Ovary (tissue), 10 donors: ENCODE measurements at places on chromosomes 7 and 10. TPM values are rescaled to one million over a fixed set of nuclear protein-coding genes. Genes with fewer than 3 reads are reported as not detected.
A peak's percentile ranks its signal among the peaks of the same experiment; 100 is the strongest.

GRCh38 chr10:93139059-93139655 is 65.5 kb downstream of the CYP26A1 start:
- DNase-seq, result no peak

- DNase-seq, result no peak
These were observed 637.4 kb downstream of the GALNT17 start for GRCh38 chr7:71769326-71769725.

RELN gene
- 2.7 TPM for total RNA-seq

- DNase-seq, result no peak
These were observed 169.2 kb downstream of the HGF start for GRCh38 chr7:81600608-81601007.

DNA sequence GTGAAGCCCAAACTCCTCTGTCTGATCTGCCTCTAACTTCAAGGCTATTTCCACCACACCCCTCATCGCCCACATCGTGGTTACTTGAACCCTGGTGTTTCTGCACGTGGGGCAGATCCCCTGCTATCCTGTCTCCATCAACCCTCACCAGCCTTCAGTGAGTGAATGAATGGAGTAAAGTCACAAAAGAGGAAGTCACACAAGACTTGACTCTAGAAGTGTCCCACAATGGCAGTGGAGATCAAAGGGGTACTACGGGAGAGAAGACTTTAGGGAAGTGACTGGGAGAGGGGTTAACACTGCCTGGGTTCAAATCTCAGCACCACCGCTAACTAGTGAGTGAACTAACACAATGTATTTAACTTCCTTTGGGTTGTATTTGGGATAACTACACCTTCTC is 85.9 kb downstream of the COBL start:
- no peak for DNase-seq

SLC25A28 gene
- total RNA-seq, result 47.1 TPM

OR2A12 gene
- total RNA-seq, result not detected

DNA sequence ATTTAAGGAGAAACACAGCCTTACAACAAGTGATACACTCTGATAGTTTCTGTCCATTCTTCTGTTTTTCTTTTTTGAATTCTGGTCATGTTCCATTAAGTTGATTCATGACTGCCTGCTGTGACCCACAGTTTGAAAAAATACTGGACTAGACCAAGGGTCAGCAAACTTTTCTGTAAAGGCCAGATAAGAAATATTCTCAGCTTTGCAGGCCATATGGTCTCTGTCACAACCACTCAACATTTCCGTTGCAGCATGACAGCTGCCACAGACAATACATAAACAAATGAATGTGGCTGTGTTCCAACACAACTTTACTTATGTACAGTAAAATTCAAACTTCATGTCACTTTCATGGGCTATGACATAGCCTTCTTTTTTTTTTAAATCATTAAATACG is 156.7 kb downstream of the PLXNA4 start:
- no peak for DNase-seq

PCLO gene
- 0.93 TPM for total RNA-seq

DNA sequence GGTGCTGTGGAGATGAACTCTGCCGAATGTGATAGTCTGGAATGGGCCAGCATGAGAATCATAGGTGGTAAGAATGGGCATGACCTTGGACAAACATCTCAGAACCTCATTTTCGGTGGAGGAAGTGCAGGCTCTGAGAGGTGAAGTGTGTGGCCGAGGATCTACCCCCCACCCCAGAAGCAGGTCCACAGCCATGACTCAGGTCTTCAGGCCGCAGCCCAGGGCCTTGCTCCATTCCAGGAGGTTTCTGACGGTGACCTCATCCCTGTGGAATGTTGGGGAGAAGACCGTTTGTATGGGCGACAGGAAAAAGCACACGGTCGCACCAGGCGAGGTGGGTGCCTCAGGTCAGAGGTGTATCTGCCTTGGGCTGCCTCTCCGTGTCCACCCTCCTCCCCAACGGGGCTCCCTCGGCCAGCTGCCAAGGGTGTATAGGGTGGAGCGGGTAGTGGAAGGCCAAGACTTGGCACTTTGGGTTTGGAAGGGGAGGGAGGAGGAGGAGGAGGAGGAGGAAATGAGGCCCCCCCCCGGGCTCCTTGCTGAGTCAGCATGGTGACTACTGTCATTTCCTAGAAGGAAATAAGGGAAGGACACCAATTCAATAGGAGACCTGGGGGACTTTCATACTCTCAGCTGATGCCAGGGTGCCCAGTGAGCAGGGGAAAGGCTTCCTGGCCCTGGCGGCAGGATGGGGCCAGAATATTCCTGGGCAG is 168.0 kb upstream of the RHEB start:
- DNase-seq, result peak; percentile 69

DNA sequence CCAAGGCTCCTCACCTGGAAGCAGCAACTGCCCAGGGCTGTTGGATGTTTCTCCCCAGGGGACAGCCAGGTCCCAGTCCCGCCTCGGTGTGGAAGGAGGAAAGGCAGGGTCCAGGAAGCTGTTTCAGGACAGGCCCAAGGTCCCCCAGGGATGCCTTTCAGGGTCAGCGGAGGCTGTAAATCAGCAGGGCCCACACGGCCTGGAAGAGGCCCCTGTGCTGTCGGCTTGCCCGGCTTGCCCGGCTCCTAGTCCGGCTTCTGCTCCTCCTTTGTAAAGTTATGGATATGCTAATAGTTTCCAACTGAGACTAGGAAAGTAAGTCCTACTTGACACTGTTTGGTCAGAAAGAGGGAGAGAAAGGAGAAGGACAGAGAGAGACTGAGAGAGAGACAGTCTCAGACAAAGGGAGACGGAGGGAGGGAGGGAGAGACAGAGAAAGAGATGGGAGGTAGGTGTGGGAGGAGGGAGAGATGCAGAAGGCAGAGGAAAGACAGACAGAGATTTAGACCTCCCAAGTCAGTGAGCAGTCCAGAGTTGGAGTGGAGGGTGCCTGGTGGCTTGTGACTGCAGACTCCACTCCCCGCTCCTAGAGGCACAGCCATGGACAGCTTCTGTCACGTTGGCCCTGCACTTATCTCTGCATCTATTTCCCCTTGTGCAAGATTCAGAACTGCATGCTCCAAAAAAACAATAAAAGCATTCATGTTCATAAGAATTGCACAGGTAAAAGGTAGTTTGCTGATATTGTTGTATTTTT is 10.5 kb downstream of the IKZF1 start:
- no peak for DNase-seq

DNA sequence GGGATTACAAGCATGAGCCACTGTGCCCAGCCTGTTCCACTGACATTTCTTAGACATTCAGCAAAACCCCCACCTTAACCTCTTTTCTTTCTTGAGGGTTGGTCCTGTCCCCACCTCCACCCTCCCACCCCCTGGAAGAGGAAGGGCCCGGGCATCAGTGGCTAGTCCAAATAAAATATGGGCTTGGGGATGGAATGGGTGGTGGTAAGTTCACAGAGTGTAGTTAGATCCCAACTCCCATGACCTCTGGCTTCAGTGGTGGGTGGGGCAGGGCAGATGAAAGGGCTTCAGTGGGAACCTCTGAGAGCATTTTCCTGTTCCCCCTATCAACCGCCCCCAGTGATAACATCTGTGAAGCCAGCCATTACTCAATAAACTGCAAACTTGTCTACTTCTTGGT is 9.8 kb downstream of the SFXN3 start:
- no peak for DNase-seq

DNA sequence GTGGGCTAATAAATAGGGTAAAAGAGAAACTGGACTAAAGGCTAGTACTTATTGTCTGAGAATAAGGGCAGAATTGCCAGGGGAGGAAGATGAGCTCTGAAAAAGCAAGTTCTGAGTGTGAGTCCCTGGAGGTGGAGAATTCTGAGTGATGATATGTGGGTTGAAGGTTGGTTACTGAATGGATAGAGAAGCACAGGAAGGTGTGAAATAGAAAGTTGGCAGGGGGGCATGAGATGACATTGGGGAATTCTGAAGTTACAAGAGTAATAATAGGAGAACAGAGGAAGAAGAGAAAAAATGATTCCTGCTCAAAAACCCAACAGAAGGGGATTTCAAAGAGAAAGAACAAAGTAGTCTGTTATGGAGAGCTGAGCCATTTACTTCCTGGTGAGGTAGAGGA is 76.9 kb downstream of the PRKCQ start:
- no peak for DNase-seq

GRCh38 chr7:54111814-54112511 is 430.2 kb upstream of the VSTM2A start:
- no peak for DNase-seq

GRCh38 chr10:132742837-132743194 is 43.1 kb downstream of the NKX6-2 start:
- no peak for DNase-seq

- no peak for DNase-seq
These were observed 82.3 kb downstream of the HTR7 start for GRCh38 chr10:90775351-90776028.

HOXA2 gene
- 0.36 TPM for total RNA-seq

- DNase-seq, result no peak
These were observed 570.2 kb downstream of the PTPRN2 start for GRCh38 chr7:158017111-158018097.

NEURL1 gene
- total RNA-seq, result 3.7 TPM

TFEC gene
- 1.8 TPM for total RNA-seq

ERCC6 gene
- total RNA-seq, result 24.1 TPM

DNA sequence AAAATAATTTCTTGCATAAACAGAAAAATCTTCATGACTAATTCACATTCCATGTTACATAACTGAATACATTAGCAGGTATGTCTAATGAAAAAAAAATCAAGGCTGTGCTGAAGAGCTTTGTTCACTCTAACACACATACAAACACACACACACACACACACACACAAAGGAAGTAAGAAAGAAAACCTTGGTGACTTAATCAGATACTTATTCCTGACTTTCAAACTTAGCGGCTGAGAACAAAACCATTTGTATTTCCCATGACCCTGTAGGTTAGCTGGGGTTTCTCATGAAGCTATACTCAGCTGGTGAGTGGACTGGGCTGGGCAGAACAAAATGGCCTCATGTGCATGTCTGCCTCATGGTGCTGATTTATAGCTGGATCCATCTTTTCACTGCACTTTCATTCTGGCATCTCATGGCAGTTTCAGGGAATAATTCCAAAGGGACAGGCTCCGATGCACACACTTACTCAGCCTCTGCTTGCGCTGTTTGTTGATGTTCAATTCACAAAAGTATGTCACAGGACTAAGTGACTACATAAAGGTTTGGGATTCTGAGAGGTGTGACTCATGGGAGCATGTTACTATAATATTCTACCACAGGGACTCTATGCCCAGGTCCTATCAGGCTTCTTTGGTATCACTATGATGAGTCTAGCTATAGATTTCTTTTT is 161.2 kb downstream of the PCLO start:
- no peak for DNase-seq
